ENCODE measurements at places on chromosomes 2 and 18.

DNA sequence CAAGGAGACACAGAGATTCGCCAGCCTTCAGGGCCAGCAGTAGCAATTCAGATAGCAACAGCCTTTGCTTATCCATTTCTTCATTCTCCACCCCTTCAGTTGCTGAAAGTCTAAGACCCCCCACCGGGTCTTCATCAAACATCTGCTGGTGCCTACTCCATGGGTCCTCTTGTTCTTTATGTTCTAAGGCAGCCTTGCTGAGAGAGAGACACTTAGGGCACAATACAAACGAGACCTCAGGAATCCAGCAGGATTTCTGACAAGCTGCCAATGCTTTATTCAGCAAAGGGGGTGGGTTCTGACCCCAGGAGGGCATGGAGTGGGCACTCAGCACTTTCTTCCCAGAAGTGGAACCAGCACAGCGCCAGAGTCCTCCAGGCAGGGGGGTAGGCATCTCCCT lies 36.2 kb upstream of the CNGA3 start:
- DNase-seq, result no peak

- DNase-seq, result no peak
Measured at GRCh38 chr2:10626837-10627236, 62.9 kb downstream of the NOL10 start.

GRCh38 chr2:42342061-42342794 lies 18.8 kb downstream of the COX7A2L start:
- DNase-seq, result no peak

GRCh38 chr2:190635781-190636180 lies 13.1 kb upstream of the NAB1 start:
- DNase-seq, result no peak

- no peak for DNase-seq
Measured at GRCh38 chr2:197972587-197972986, 168.2 kb downstream of the PLCL1 start.

DNA sequence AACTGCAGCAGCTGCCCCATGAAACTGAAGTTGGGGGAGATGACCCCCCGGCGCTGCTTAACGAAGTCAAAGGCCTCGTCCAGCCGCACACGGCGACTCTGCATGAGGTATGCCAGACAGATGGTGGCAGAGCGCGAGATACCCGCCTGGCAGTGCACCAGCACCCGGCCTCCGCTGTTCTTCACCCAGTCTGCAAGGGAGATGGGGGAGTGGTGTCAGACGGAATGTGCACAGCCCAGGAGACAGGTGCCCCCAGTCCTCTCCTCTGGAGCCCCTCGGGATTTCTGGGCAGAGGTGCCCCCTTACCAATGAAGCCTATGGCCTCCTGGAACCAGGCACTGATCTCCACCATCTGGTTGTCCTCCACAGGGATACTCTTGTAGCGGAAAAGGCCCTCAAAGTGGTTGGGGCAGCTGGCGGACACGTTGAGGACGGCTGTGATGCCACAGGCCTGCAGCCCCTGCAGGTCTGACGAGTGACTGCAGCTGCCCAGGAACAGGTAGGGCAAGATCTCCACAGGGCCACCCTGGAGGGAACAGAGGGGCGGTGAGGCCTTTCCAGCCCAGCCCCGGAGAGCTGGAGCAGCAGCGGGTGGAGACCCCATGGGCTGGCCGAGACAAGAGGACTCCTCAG lies 1.3 kb downstream of the DUSP2 start:
- DNase-seq, result no peak

DNA sequence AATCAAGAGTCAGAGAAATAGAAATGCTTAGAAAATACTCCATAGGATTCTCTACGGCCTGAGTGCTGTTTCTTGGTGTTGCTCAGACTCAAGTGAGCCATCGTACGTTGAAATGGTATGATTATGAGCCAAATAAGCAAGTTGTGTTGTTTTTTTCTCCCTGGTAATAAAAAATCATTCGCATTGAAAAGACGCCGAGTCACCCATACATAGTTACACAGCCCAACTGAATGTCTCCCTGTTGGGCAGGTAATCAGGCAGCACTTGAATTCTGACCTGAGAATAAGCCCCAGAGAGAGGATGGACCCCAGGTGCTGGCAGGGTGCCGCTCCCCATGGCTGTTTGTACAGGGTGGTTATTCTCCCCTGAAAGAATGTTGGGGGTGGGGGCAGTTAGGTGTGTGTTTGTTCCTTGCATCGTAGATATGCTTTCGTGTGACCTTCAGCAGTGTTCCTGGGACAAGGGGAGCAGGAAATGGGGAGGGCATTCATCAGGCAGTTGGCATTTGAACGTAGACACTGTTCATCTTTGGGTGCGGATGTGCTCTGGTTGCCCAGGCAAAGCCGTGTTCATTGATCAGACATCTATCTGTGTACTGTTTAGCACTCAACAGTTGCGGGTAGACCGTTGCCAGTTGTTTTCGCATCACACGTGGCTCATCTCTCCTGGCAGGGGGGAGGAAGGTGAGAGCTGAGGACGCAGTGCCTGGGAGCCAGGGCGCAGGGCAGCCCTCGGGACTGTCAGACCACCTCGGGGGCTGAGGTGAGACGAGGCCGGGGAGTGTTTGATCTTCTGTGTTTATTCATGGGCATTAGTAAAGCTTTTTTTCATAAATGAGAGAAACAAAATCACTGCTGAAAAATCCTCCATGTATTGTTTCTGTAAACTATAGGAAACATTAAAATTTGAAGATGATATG lies 27.3 kb downstream of the MTCL1 start:
- DNase-seq, result no peak
